ENCODE measurements at places on chromosomes 4 and X. TPM values are rescaled to one million over a fixed set of nuclear protein-coding genes. Genes with fewer than 3 reads are reported as not detected.

DNA sequence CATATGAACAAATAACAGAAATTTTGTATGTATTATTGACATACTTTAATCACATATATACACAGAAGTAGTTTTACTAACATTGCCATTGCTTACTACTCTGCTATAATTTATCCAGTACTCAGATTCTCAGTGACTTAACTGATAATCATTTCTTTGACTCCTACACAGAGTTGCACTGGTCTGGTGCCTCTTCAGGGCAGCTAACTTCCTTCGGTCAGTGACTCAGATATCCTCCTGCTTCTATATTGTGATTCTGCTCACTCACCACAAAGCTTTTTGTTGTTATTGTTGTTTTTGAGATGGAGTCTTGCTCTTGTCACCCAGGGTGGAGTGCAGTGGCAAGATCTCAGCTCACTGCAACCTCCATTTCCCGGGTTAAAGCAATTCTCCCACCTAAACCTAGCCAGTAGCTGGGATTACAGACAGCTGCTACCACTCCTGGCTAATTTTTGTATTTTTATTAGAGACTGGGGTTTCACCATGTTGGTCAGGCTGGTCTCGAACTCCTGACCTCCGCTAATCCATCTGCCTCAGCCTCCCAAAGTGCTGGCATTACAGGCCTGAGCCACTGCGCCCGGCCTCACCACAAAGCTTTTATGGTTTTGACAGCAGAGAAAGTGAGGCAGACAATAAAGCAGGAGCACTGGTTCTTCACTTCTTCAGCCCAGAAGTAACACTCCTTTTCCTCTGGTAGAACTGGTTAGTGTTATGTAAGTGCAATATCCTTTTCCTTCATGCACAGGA lies 499.3 kb downstream of the EPHA5 start:
- DNase-seq: no peak

GRCh38 chrX:63581906-63582305 lies 203.1 kb downstream of the ARHGEF9 start:
- DNase-seq: no peak

- DNase-seq: no peak
Measured at GRCh38 chr4:165048170-165048569, 5.5 kb upstream of the TRIM75 start.

DNA sequence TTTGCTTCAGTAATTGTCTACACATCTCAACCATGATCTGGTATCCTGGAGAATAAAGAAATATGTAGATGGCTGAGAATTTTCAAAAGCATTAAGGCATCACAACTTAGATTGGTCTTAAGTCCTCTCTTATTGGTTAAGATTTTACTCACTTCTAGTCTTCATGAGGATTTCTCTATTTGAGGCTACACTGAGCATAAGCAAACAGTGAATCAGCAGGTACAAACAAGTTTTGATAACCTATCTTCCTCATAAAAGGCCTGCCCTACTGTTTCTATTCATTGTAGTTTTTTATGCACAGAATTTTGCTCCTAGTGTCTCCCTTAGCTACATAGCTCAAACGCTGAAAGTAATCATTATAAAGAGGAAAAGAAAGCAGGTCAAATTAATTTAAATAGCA lies 460.7 kb upstream of the RPS6KA3 start:
- no peak for DNase-seq

Gene NAP1L5
- total RNA-seq: not detected

GRCh38 chrX:22037911-22038537 lies 5.9 kb downstream of the PHEX start:
- no peak for DNase-seq

DNA sequence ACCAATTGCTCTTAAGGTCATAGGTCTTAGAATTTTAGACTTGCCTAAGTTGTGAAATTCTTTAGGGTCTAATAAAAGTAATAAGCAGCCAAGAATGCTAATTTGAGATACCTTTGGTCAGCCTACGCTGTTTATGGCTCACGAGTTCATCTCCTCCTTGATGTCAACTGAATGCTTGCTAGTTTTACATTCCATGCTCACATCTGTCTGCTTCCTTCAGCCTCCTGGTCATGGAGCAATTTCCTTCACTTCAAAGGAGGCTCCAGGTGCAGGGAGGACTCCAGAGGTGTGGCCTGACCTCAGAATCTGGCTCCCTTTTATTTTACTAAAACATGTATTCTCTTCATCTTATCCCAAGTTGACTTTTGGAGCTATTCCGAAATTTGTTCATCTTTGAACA lies 23.3 kb upstream of the LNX1 start:
- DNase-seq: peak; percentile 24

- DNase-seq: no peak
Measured at GRCh38 chr4:78310740-78311115, 240.8 kb upstream of the ANXA3 start.

Gene PABPC4L
- total RNA-seq: not detected

GRCh38 chr4:73053076-73053475 lies 16.4 kb downstream of the COX18 start:
- DNase-seq: no peak

GRCh38 chr4:99411041-99411440 lies 24.1 kb downstream of the ADH7 start:
- DNase-seq: no peak

GRCh38 chr4:73730292-73730691 lies 10.1 kb upstream of the CXCL8 start:
- DNase-seq: no peak

- DNase-seq: no peak
Measured at GRCh38 chr4:109921384-109921808, 8.7 kb downstream of the EGF start.

DNA sequence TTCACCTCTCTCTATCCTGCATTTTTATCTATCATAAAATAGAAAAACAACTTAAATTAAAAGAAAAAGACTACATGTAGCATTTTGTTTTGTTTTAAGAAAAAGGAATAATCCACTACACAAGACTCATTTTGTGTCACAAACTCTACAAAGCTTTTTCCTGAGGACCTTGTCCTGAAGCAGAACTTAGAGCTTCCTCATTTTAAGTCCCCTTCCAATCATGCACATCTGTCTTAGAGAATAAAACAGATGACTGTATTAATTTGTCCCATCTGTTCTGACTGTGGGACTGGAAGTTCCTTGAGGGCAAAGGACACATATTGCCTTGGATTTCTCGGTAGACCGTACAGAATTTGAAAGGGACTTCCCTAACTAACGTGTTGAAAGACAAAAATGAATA lies 218.5 kb downstream of the COL25A1 start:
- DNase-seq: no peak

Gene SMIM10
- 1.8 TPM for total RNA-seq

Gene FAM53A
- total RNA-seq: 5.3 TPM

GRCh38 chr4:99891351-99891750 lies 2.9 kb downstream of the LAMTOR3 start:
- DNase-seq: no peak

- peak; percentile 59 for DNase-seq
Measured at GRCh38 chr4:38189445-38189844, 229.2 kb downstream of the PTTG2 start.

GRCh38 chr4:21092531-21092930 lies 392.3 kb downstream of the PACRGL start:
- DNase-seq: no peak

DNA sequence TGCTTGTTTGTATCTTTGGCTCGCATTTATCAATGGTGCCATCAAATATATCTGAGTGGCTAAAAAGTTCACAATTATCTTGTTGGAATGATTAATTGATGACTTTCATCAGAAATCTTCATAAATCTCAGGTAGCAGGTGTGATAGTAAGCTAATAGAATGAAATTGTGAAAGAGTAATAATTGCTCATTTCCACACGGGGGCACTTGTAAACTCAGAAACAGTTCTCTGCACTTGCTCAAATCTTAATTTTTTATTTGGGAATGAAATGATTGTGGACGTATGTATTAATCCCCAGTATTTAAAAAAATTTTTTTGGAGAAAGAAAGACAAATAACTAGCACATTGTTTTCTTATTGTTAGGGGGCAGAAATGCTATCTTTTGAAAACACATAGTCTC lies 132.8 kb downstream of the DTHD1 start:
- DNase-seq: no peak

DNA sequence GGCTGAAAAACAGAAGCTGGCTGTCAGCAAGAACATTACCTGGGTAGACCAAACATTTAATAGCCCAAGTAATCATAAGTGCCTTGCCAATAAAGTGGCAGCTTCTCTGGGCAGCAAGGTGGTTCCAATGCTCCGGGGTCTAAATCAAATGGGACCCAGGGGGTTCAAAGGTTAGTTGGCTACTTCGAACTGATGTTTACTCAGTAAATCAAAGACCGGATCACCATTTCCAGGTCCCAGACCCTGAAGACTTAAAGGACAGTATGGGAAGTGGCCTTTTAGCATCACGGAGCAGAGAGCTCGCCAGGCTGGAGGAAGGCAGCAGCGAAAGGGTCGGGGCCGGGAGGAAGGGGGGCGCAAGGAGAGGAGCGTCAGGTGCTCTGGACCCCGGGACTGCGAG lies 1.0 kb downstream of the SH3KBP1 start:
- no peak for DNase-seq

- no peak for DNase-seq
Measured at GRCh38 chrX:139831675-139832456, 101.0 kb downstream of the ATP11C start.

- peak; percentile 16 for DNase-seq
Measured at GRCh38 chrX:114619874-114620273, 36.0 kb downstream of the HTR2C start.

DNA sequence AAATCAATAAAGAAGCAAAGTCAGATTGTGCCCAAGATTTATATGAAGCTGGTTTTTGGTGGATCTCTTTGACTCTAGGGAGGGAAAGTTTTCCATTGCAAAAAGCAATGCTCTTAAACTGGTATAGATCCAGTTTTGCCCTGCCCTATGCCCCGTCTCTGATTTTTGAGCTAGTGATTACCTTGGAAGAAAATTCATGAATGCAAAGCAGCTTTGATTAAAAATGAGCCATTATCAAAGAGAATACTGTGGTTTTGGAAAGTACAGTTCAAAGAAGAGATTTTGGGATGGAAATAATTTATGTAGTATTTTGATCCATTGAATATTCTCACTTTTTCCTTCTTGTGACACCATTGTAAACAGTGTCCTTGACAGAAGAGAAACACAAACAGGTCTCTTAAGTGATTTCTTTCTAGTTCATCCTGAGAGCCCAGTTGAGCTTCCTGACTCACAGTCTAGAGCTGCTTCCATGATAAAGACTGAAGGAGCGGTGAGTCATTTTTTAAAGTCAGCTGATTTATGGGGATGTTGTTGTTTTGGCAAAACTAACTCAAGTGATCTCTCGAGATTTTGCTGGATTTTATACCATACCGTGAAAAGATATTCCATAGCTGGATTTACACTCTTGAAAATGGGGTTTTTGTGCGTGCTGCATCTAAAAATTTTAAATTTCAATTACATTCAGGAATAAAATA lies 76.7 kb downstream of the AFF1 start:
- DNase-seq: peak; percentile 11

Gene SSX1
- not detected for total RNA-seq

- DNase-seq: no peak
Measured at GRCh38 chrX:127112726-127113125, 293.2 kb downstream of the PRR32 start.

DNA sequence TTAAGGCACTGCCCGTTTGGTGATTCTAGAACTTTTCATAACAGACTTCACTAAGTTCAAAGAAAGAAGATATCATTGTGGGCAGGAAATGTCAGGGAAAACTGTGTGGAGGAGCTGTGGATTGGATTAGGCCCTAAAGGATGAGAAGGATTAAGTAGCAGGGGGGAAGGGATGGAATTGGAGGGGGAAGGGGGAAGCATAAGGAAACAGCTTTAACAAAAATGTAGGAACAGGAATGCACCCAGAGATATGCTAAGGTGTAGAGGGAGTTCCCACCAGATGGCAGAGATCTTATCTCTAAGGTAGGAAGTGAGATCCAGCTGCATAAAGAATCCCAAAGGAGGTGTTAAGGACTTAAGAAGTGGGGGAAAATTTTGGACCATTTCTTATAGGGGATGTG lies 114.5 kb downstream of the LARP7 start:
- no peak for DNase-seq

Gene NR3C2
- 14.5 TPM for total RNA-seq

Gene RHOXF2B
- not detected for total RNA-seq
